ENCODE measurements at places on chromosomes 11 and 22. TPM values are rescaled to one million over a fixed set of nuclear protein-coding genes. Genes with fewer than 3 reads are reported as not detected.
A peak's percentile ranks its signal among the peaks of the same experiment; 100 is the strongest.

DNA sequence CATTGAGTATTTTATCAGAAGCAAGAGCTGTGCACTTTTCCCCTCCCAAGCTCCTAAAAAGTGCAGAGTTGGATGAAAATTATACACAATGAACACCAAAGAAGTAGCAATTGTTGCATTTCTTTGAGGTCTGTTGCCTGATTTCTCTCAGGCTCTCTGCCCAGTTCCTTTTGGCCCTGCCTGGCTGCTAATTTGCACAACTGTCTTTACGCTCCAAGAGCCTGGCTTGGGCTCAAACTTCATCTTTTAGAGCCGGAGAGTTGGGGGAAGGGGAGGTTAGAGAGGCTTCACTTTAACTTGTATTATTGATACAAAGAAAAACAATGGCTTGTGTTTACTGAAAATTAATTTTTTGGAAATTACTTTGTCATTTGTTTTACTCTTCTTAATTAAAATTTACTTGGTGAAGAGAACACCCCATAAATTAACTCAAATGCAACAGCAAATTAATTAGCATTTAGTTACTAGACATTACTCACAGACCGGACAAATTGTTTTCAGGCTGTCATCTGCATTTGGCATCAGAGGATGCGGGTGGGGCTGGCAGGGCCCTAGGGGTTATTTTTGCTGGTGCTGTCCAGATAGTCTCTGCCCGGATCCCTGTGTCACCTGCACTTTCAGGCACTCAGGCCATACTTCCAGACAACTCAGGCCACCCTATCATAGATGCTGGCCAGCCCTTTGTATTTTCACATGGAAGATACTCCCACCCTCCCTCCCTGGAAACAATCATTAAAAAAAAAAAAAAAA lies 407.3 kb downstream of the NXPE2 start:
- H3K27ac ChIP-seq, result no peak overlapping the region
- no peak for DNase-seq
- no peak overlapping the region for H3K4me3 ChIP-seq
- H3K27me3 ChIP-seq, result no peaks in the 10 kb centered on the region
- peaks cover 21% of the 10 kb centered on the region for H3K4me1 ChIP-seq
- no peaks in the 10 kb centered on the region for H3K36me3 ChIP-seq

DNA sequence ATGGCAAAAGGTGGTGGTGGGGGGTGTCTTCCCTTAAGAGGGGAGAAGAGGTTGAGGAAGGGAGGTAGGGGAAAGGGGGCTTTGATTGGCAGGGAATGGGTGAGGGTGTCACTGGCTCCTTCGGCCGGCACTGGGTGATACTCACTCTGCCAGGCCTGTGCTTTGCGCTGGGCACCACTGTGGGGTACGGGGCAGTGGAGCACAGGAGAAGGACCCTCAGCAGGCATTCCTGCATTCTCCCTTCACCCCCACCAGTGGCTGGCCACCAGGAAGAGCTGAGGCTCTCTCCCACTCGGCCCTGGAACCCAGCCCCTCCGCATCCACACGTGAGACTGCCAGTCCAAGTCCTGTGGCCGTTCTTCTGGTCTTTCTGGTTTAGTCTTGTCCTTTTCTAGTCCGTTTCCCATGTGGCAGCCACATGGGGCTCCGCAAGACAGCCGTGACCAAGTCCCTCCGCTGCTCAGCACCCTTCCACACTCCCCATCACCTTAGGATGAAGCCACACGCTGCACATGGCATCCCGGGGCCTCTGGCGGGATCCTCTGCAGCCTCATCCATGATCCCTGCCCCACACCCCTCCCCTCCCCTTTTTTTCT lies 8.0 kb downstream of the CAPN5 start:
- H3K27ac ChIP-seq, result no peak overlapping the region
- H3K4me3 ChIP-seq, result no peak overlapping the region
- DNase-seq, result no peak
- peaks cover 22% of the 10 kb centered on the region for H3K4me1 ChIP-seq
- H3K27me3 ChIP-seq, result peaks cover 7% of the 10 kb centered on the region
- peaks cover 8% of the 10 kb centered on the region for H3K36me3 ChIP-seq

Gene TIMP3
- 73.5 TPM for total RNA-seq

Gene BAIAP2L2
- 0.77 TPM for total RNA-seq

Gene PGM2L1
- 51.3 TPM for total RNA-seq

GRCh38 chr11:79076526-79077115 lies 364.2 kb downstream of the TENM4 start:
- H3K4me3 ChIP-seq, result no peak overlapping the region
- H3K27me3 ChIP-seq, result no peaks in the 10 kb centered on the region
- no peak overlapping the region for H3K27ac ChIP-seq
- peak; percentile 47 for DNase-seq
- H3K4me1 ChIP-seq, result peaks cover 3% of the 10 kb centered on the region

Gene SMC1B
- total RNA-seq, result not detected

Gene SAA4
- not detected for total RNA-seq

DNA sequence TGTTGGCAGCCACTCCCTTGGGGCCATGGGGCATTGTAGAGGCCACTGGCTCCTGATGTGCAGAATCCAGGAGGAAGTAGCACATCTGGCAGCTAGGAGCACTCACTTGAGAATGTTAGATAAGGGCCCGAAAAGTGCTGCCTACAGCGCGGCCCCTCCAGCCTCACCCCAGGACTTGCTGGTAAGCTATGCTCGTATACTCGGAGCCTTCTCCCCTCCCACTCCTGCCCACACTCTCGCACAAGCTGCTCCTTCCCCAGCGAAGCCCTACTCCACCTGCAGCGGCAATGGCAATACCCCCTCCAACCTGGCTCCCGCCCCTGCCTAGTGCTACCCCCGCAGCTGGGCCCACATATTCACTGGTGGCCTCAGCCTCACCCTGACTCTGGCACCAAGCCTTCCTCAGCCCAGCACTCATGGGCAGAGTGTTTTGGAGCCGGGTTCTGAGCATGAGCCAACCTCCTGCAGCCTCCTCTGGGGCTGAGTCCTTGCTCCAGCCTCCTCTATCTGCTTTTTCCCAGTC lies 47.7 kb downstream of the PDE2A start:
- no peak overlapping the region for H3K4me3 ChIP-seq
- H3K36me3 ChIP-seq, result peaks cover 28% of the 10 kb centered on the region

Gene CASP4
- total RNA-seq, result not detected

DNA sequence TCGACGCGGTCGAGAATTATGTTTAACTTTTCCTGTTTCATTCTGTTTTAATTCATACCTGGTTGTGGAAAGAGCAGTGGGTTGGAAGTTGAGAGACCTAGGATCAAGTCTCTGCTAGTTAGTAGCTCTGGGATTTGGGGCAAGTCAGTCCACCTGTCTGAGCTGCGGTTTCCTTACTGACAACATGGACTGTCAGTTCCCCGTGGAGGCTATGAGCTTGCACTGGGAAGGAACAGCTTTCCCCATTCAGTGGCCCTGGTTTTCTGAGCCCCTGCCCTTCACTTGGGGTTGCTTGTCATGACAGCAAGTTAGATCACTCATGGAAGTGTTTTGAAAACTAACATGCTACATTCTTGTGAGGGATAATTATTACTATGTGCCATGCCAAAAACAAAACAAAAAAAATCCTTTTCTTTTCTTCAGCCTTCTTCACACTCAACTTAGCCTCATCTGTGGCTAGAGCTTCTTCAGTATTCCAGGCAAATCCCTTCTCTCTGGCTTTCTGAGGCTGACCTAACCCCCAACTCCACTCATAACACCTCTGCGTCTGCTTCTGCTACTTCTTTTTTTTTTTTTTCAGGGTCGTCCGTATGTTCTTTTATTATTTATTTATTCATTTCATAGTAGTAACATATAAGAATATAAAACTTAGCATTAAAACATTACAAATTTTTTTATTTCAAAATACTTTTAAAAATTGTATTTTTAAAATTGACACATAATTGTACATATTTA lies 43.0 kb upstream of the ZBED5 start:
- DNase-seq, result no peak
- H3K4me3 ChIP-seq, result no peak overlapping the region
- peaks cover 6% of the 10 kb centered on the region for H3K4me1 ChIP-seq
- no peak overlapping the region for H3K27ac ChIP-seq

Gene BMAL1
- total RNA-seq, result 7.7 TPM
